ENCODE measurements at places on chromosomes 6 and 20. TPM values are rescaled to one million over a fixed set of nuclear protein-coding genes. Genes with fewer than 3 reads are reported as not detected.
A peak's percentile ranks its signal among the peaks of the same experiment; 100 is the strongest.

The CRISP2 gene
- total RNA-seq: not detected

DNA sequence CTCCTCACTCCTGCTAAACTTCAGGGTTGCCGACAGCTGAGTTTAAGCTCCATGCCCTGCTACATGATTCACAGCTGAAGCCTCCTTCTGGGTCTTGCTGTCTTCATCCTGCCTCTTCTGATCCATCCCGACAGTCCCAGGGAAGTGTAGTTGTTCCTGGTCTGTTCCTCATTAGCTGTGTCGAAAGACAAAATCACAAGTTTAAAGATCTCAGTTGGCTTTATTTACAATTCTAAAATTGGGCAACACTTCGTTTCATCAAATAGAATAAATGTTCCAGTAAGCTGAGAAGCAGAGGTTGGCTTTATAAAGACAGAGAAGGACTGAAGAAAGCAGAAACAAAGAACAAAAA, 4.1 kb upstream of the SLC2A10 start:
- peak; percentile 13 for DNase-seq

GRCh38 chr6:128667339-128667858, 147.0 kb upstream of the PTPRK start:
- DNase-seq: no peak

GRCh38 chr20:58377017-58377416, 12.0 kb upstream of the VAPB start:
- DNase-seq: no peak

The PDYN gene
- not detected for total RNA-seq

The FOXF2 gene
- total RNA-seq: 2.5 TPM

The ABHD16B gene
- total RNA-seq: not detected

GRCh38 chr20:39632176-39632575, 670.0 kb downstream of the DHX35 start:
- no peak for DNase-seq

DNA sequence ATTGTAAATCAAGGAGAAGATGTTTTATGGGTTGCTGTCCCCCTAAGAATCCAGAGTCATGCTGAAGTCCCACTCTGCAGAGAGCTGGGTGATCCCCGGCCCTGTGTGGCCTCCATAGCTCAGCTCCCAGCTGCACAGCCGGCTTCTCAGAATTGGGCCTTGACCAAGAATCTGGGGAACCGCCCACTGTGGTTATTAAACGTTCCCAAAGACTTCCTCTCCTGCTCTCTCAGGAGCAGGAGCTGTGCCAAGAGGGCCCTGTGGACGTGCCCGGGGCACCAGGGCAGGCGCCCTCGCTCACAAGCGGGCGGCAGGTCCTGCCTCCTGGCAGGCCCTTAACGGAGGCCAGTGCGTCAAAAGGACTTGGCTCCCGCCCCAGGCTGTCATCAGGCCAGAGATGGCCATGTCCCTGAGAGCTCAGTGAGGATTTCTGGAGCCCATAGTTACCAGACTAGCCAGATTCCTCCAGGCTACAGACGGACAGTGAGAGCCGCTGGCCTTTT, 30.4 kb downstream of the ZC3H12D start:
- DNase-seq: peak; percentile 84

The RALY gene
- total RNA-seq: 46.2 TPM

GRCh38 chr6:97663252-97663651, 380.2 kb upstream of the MMS22L start:
- no peak for DNase-seq

DNA sequence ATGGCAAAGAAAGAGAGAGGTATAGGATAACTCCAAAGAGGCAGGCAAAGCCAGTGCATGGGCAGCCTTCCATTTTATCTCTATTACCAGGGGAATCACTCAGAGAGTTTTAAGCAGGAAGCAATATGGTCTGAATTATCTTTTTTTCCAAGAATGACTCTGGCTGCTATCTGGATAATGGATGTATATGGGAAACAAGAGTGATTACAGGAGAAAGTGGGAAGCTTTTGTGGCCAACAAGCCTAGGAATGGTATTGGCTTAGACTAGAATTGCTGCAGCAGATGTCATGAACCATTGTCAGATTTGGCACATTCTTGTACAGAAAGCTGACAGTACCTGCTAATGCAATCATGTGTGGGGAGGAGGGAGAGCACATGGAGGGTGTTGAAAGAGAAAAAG, 73.0 kb upstream of the BTBD3 start:
- no peak for DNase-seq

The LGSN gene
- not detected for total RNA-seq

- DNase-seq: no peak
Measured at GRCh38 chr20:52812231-52812847, 159.8 kb upstream of the TSHZ2 start.

- DNase-seq: no peak
Measured at GRCh38 chr20:40488401-40488800, 200.6 kb downstream of the MAFB start.

DNA sequence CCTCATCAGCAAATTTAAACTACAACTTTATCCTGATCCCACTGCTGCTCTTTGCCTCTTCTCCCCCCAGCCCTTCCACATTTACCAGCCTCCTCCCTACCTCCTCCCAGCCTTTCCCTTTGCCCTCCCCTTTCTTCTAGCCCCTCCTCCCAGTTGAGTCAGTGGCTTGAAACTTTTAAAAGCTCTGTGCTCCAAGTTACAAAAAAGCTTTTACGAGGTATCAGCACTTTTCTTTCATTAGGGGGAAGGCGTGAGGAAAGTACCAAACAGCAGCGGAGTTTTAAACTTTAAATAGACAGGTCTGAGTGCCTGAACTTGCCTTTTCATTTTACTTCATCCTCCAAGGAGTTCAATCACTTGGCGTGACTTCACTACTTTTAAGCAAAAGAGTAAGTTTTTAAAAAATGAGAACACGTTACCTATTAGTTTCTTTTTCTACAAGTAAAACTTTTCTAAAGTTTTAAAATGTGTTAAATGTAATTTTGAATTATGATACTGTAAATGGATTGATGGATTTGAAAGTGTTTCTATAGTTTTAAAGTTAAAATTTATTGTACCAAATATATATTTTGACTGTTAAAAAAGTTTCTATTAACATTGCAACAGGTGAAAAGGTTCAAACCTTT, at the start of gene GJA1:
GJA1 (plus strand) TSS at position 203 of the 626 bp plus-strand sequence. CDS start 11,202 bp downstream, outside the sequence.
- DNase-seq: peak; percentile 86

DNA sequence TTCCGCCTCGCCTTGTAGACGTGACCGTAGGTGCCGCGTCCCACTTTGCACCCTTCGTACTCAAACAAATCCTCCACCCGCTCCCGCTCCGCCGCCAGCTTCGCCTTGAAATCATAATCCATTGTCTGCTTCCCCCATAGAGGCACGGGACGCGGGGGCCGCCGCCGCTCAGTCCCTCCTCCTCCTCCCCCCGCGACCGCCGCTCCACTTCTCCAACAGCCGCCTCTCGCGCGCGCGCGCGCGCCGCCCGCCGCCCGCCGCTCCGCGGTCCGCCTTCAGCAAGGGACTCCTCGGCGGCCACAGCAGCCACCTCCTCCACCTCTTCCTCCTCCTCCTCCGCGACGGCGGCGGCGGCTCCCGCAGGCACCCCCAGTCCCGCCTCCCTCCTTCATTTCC, 256 bp downstream of the CDK19 start:
- DNase-seq: no peak

DNA sequence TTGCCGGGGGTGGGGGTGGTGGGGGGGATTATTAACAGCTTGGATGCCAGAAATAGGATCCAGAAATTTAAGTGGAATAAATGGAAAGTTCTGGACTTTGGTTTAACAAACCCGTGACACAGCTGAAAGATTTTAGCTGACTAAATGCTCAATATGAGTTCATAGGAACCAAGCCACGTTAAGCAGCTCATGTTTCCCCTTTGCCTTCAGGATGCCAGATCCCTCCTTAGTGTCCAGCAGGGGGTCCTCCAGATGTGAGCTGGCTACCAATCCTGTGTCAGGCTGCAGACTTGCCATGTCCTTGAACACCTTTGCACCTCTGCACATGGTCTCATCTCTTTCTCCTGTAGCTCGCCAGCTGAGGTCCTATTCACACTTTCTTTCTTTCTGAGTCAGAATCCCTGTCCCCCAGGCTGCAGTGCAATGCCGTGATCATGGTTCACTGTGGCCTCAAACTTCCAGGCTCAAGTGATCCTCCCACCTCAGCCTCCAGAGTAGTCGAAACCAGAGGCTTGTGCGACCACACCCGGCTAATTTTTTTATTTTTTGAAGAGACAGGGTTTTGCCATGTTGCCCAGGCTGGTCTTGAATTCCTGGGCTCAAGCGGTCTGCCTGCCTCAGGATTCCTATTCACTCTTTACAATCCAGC, 133.3 kb upstream of the ARMC2 start:
- DNase-seq: peak; percentile 42

GRCh38 chr20:39823224-39823623, 861.1 kb downstream of the DHX35 start:
- peak; percentile 58 for DNase-seq

GRCh38 chr6:111918825-111919224, 45.6 kb upstream of the FYN start:
- DNase-seq: peak; percentile 79

- no peak for DNase-seq
Measured at GRCh38 chr6:1678201-1678600, 68.5 kb downstream of the FOXC1 start.

The CDSN gene
- total RNA-seq: not detected

The PPP1R16B gene
- total RNA-seq: not detected

- DNase-seq: peak; percentile 10
Measured at GRCh38 chr6:38484656-38485055, 155.1 kb downstream of the BTBD9 start.

DNA sequence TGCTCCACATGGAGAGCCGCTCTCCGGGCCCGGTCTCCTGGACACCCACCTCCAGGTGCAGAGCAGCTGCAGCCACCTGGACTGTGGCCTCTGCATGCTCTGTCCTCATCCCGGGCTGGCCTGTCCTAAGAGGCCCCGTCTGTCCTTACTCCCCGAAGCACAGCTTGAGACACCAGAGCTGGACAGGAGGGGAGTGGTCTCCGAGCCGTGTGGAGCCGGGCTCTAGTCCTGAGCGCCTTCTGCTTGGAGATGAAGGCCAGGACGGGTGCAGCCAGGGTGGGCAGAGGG, 6.7 kb upstream of the NTSR1 start:
- no peak for DNase-seq

- no peak for DNase-seq
Measured at GRCh38 chr20:59184880-59185447, 21.3 kb downstream of the ZNF831 start.

GRCh38 chr20:24911461-24911860, 37.6 kb upstream of the CST7 start:
- DNase-seq: no peak

DNA sequence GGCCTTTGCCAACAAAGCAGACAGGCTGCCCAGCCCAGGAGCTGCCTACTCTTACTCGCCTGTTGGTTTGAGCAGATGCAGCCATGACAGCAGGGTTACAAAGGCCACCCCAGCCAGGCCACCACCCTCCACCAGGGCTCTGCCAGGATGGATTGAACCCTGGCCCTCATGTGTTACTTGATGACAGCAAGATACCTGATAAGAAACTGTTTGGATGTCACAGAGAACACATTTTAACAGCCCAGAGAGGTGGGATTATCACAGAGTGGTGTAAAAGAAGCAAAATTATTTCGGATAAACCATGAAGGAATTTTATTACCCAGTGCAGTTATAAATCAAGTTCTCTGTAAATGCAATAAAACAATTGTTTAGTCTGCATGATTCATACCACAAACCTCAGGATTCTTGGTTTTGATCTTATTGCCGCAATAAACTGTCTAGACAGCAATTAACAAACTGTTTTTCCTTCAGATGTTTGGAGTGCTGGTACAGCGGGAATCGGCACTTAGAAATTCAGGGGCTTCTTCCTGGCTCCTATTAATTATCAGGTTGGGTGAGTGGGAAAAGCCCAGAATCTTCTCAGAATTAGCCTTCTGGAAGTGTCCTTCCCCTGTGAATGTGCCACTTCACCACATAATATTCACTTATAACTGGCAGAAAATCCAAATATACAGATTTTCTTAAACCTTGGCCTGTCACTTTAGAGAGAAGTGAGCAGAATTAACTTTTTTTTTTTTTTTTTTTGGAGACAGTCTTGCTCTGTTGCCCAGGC, 58.0 kb upstream of the SALL4 start:
- peak; percentile 47 for DNase-seq

The NEDD9 gene
- 16.7 TPM for total RNA-seq

The MARCKS gene
- total RNA-seq: 40.7 TPM

- DNase-seq: peak; percentile 65
Measured at GRCh38 chr6:95574811-95575210, 2.5 kb upstream of the MANEA start.

The MATN4 gene
- total RNA-seq: not detected

- DNase-seq: no peak
Measured at GRCh38 chr6:1855890-1856289, 246.2 kb downstream of the FOXC1 start.

The VWA7 gene
- 0.28 TPM for total RNA-seq

- DNase-seq: peak; percentile 98
Measured at GRCh38 chr6:149026530-149026942, 279.7 kb downstream of the UST start.

The CALHM4 gene
- not detected for total RNA-seq

GRCh38 chr20:2418388-2418787, 37.7 kb downstream of the TGM6 start:
- DNase-seq: no peak

DNA sequence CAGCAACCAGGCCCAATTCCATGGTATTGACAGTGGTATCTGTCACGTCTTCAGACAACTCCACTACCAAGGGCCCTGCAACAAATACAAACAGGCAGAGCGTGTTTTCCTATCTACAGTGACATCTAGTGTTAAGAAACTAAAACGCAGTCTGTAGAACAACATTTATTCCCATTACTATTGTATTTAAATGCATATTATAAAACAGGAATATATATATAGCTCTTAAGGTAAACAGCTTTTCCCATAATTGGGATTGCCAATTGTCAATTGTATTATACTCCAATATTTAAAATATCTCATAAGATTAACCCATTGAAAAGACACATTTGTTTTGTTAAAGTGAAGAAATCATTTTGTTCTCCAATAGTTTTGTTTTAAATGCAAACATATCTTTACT, 97.2 kb downstream of the KIF16B start:
- peak; percentile 62 for DNase-seq

The KCNS1 gene
- total RNA-seq: 0.54 TPM

Measured in IMR-90 (cell line).